Amniotic stem cell (primary cell): ENCODE measurements at places on chromosomes 4 and X.

- no peak for DNase-seq
These were observed 208.6 kb downstream of the VEGFC start for GRCh38 chr4:176584031-176584606.

- DNase-seq: no peak
These were observed 17.2 kb downstream of the EDNRA start for GRCh38 chr4:147498031-147498660.

DNA sequence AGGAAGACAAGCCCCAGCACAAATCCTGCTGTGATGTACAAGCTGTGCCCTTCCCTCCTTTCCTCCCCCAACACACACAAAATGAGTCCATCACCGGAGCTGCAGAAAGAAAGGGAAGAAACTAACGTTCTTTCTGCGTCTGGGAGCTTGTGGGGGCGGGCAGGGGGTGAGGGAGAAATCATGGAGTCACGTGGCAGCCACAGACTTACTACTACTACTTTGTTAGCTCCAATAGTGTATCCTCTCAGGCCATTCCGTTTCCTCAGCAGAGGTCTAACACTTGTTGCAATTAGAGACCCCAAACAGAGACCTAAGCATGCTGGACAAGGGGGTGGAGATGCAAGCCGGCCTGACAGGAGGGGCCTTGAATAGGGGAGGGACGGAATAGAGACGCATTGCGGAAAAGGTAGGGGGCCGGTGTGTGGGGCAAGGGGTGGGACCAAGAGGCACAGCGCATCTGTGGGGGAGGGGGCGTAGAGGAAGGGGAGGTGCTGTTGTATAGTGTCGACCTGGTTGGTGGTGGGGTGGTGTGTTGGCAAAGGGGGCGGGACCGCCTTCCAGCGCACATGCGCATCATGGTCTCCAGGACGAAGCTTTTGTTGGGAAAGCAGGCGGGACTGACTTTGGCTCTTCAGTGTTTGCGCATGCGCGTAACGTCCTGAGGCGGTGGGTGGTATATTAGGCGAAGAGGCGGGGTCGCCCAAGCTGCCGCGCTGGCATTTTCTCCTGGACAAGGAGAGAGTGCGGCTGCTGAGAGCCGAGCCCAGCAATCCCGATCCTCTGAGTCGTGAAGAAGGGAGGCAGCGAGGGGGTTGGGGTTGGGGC lies at the start of gene MAGED1:
TSS of gene MAGED1 (plus strand) at position 703 of the 825 bp plus-strand sequence. CDS start 682 bp downstream, outside the sequence.
- DNase-seq: peak; percentile 78

- no peak for DNase-seq
These were observed 426.7 kb upstream of the ARX start for GRCh38 chrX:25442499-25442898.

DNA sequence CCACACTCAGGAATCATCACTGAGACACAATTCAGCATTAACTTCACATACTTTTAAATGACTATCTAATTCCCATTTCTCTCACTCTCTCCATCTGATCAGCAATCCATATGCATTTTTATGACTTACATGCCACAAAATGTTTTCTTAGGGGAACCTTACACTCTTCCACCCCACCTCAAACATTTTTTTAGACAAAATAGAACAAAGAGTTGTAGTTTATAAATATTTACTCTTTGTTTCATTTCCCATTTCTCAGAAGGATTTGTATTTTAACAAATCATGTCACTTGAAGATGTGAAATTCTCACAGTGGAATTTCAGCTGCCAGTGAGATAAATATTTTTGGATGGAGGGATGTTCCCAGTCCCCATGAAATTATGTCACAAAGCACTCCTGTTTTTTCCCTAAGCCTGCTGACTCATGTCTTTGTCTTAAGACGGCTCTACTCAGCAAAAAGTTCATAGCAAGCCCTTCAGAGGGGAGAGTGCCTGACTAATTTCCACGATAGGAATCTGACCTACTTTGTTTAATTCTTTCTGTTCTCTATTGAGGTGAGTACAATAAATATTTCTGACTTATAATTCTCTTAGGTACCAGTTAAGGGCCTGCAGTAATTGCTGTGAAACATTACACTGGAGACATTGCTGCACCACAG lies 257.7 kb downstream of the THOC2 start:
- DNase-seq: no peak

GRCh38 chrX:14903891-14904290 lies 30.7 kb downstream of the MOSPD2 start:
- DNase-seq: no peak

DNA sequence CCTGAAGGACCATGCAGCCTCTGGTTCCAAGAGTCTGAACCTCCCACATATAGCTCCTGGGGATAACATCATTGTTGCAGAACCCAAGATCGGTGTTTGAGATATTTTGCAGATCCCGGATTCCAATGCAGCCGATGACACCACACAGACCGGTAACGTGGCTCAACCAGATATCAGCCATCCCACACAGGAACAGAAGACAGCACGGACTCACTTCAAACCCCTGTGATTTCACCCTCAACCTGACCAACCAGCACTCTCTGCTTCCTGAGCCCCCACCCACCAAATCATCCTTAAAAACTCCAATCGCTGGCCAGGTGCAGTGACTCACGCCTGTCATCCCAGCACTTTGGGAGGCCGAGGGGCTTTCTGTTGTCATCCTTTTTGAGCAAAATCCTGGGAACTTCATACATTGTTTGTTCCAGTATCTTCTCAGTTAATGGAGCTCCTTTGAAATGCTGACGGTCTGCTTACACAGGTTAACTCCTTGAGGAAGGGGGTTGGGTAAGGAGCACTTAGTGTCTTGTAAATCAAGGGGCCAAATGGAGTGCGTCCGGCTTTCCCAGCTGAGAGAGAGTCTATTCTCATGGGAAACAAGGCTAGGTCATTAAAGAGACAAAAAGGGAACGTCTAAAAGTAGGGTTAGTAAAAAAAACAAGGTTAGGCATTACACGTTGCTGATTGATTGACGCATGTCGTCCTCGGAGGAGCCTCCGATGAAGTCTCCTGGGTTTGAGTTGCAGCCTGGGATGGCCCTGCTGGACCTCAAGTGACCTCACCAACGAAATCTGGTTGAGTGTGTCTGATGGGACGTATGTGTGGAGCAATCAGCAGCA lies 230.4 kb downstream of the CRLF2 start:
- no peak for DNase-seq

DNA sequence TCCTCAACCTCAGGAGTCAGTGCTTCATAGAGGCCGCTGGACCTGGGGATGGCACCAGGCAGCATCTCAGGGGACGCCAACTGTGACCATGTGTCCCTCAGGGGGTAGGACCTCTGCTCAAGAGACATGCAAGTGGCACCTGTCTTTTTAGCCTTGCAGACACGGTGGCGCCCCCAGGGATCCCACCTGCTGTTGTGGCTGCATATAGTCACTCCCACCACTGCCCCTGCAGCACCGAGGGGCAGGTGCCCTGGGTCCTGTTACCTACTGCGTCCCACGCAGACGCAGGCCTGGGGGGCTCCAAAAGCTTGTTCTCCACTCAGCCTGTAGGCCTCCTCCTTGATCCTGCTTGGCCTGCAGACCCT lies 2.5 kb downstream of the MYL5 start:
- no peak for DNase-seq

GRCh38 chr4:157143369-157143768 lies 67.4 kb downstream of the GLRB start:
- no peak for DNase-seq

DNA sequence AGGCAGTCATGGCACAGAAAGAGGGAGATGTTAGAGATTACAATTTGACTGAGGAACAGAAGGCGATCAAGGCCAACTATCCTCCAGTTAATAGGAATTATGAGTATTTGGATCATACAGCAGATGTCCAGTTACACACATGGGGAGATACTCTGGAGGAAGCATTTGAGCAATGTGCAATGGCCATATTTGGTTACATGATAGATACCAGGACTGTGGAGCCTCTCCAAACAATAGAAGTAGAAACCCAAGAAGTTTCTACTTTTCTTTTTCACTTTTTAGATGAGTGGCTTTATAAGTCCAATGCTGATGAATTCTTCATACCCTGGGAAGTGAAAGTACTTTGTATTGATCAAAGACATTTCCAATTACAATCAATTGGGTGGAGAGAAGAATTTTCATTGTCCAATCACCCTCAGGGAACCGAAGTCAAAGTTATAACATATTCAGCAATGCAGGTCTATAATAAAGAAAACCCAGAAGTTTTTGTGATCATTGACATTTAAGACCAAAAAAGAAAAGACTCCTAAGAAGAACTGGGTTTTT lies 139.1 kb downstream of the MAB21L2 start:
- DNase-seq: no peak
